ENCODE measurements at places on chromosomes 4 and X.

DNA sequence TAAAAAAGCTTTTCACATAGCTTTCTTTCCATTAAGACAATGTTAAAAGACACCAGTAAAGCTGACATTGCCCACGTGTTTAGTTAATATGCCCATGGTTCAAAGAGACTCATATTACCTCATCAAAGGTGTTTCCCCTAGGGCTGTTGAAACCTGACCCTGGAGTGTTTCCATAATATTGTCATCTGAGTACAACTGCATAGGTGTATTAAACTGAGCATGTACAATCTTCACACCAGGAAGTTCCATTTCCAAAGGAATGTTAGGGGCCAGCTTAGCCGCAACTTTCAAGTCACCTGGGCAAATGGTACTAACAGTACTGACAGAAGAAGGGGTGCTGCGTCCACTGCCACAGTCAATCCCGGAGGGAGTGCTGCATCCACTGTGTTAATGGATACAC is 27.1 kb downstream of the PDLIM3 start:
- DNase-seq: no peak

DNA sequence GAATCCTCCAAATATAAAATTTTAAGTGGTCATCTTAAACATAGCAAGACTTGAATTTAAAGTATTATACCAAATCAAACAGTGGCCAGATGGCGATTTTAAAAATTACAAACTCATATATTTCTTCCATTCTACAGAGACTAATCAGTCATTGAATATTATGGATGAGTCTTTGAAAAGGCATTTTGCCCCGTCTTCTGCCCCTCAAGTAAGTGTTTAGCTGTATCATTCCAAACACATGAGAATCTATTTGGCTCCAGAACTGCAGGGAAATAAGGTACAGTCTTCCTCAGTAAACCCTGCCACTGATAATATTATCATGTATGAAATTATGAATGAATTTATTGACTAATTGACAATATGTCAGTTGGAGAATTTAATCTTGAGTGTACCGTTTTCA is 191.0 kb downstream of the SLC7A11 start:
- DNase-seq: no peak

GRCh38 chr4:111618908-111619307 is 526.3 kb upstream of the FAM241A start:
- DNase-seq: no peak

GRCh38 chr4:13968723-13969122 is 341.2 kb upstream of the BOD1L1 start:
- no peak for DNase-seq

GRCh38 chrX:119648421-119648775 is 42.2 kb upstream of the NKRF start:
- no peak for DNase-seq

GRCh38 chrX:329291-329910 is 10.8 kb upstream of the GTPBP6 start:
- DNase-seq: no peak

DNA sequence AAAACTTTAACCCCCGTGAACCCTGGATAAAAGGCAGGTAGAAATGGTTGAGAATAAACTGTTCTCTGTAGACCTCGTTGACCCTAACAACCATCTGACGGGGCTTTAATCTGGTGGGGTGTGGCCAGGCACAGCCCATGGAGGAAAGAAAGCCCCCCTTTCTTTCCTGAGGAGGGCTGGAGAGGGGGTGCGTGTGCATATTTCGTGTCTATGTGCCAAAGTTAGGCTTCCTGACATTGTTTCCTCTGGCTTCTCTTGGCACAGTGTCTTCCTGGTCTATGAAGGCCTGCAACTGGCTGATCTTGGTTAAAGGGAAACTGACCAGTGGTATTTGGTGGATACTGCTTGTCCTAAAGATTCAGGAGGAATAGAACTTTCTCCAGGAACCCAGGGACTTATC is 97.1 kb downstream of the MGST2 start:
- DNase-seq: no peak

DNA sequence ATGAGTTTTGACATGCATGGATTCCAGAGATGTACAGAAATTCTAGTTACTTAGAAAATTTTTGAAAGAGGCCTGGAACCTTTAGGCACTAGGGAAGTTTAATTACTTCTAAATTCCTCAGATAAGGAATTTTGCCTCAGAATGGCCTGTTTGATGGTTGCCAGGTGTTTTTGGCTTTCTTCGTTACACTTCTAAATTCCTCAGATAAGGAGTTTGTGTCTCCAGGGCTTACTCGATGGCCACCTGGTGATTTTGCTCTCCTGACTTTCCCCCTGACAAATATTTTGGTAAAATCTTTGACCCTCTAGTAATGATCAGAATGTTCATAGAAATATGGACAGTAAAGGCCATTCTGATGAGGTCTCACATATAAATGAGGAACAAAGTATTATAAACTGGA is 64.3 kb downstream of the BEX3 start:
- no peak for DNase-seq

DNA sequence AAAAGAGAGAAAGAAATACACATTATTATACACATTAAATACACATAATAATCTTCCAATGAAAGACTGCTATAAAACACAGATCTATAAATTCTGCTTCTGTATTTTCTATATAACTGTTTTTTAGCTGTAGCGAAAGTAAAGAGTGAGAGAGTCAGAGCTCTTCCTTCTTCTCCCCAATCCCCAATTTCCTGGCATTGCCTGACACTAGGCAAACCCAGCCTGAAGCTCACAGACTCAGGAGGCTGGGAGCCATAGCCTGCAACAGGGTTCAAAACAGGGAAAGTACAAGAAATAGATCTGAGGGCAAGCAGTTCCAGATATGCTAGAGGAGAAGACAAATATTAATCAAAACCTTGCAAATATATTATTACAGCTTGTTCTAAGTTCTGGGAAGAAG is 201.6 kb downstream of the HNRNPD start:
- DNase-seq: no peak

DNA sequence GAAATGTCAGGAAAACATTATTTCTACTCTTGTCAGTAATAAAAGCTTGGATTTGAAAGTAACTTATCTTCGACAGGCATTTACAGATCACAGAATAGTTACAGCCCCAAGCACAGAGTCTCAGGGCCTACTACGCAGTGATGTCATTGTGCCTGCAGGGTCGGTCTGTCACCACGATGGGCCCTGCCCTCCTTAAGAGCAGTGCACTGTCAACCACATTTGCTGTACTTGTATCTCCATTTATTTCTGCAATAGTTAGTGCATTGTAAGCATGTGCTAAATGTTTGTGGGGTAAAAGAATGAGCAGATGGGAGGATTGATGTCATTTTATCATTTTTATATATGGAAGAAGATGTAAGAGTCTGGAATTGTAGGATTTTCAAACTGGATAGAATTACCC is 13.6 kb upstream of the CCKAR start:
- no peak for DNase-seq

DNA sequence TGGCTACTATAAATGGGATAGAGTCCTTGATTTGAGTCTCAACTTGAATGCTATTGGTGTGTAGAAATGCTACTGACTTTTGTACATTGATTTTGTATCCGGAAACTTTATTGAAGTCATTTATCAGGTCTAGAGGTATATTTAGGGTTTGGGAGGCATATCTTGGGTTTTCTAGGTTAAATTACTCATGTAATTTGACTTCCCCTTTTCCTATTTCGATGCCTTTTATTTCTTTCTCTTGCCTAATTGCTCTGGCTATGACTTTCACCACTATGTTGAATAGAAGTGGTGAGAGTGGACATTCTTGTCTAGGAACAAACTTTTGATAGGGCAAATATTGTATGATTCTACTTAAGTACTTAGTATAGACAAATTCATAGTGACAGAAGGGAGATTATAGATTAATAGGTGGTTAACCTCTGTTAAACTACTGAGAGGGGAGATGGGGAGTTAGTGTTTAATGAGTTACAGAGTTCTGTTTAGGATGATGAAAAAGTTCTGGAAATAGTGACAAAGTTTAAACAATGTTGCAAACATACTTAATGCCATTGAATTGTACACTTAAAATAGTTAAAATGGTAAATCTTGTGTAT is 22.8 kb upstream of the HSPA4L start:
- no peak for DNase-seq

- peak; percentile 36 for DNase-seq
Measured at GRCh38 chr4:7052923-7053715, 9.9 kb downstream of the TADA2B start.

DNA sequence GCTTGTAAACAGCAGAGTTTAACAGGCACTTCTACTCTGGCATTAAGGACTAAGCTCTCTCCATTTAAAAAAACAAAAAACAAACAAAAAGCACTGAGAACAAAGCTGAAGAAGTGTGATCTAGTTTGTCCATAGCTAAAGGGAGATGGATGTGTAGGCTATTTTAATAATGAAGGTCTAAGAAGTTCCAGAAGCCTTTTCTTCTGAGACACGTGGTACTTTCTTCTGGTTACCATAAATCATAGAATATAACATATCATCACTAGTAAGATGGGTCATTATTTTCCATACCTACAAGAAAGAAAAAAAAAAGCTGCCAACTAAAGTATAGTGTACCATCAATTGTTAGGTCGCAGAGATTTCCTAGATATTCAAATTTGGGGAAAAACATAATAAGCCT is 722 bp upstream of the NBDY start:
- peak; percentile 43 for DNase-seq

DNA sequence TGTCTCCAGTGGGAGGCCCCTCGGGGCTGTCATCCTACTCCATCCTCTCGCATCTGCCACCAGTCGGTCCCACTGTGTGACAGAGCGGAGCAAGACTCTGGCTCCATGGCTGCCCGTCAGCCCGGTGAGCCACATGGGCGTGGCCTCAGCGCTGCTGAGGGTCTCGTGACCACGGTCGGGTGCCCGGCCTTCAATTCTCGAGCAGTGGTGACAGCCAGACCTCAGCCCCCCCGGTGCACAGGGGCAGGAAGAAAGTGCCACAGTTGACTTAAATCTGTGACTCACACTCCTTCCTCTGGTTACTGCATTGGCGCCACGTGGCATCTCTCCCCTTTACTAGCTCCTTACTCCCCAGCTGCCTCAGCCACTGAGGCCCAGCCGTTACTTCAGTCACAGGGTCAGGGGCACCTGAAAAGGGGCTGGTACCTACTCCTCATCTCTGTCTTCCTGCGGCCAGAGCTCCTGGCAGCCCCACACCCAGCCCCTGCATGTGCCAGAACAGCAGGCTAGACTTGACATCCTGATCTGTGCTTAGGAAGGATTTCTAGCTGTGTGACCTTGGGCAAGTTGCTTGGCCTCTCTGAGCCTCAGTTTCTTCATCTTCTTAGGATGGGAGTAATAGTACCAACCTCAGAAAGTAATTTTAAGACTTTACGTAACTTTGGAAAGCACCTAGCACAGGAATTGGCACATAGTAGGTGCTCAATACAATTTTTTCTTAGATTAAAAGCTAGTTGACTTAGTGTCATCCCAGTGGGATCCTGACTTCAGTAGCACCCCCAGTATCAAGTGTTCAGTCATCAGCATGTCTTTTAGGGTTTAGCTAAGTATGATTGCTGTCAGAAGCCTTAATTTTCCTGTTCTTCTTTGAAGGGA is 66.1 kb downstream of the TNIP2 start:
- no peak for DNase-seq

GRCh38 chr4:3234171-3235029 is 14.6 kb upstream of the MSANTD1 start:
- DNase-seq: no peak

DNA sequence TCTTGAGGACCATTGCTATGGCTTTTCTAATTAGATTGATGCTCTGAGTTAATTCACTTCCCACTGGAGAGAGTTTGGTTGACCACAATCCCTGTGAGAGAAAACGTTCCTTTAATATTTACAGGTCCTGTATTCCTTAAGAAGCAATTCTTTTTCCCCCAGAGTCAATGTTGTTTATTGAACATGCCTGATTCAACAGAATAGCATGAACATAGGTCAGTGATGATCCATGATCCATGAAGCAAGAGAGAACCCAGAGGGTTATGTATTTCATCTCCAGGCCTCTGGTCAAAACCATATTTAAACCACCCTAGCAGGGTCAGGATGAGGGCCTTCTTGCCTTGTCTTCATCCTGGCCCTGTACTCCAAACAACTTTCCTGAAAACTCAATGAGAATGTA is 39.4 kb upstream of the EFHC2 start:
- DNase-seq: no peak

DNA sequence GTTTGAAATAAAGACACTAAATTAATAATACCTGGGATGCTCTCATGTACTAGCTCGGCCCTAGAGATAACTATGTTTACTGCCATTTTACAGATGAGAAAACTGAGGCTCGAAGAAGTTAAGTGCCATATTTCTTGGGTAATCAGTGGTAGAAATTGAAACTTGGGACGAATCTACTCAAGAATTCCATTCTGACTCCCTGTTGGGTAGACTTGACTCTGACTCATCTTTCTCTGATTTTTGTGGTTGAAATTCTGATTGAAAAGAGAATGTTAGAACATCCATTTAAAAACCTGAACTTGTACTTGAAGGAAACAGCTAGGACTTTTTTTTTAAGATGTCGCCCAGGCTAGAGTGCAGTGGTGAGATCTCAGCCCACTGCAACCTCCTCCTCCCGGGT is 50.1 kb upstream of the NSUN7 start:
- DNase-seq: no peak

DNA sequence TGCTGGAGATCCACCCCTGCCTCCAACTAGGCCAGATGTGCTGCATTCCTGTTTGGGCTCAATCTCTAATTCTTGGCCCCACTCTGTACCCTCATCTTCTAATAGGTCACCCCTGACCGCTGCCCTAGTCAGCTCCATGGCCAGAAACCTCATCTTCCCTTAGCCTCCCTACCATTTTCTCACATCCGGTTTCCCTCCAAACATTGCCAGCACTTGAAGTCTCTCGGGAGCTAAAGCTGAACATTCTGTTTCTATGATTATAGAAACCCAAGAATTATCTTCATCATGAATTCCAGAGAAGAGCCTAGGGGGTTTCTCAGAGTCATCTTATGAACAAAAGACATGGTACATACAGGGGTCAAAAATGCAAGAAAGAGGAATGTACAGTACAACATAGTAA is 179.7 kb downstream of the AMELX start:
- no peak for DNase-seq

All from Kasumi-1 (cell line).